ENCODE measurements at places on chromosomes 3 and 15.

DNA sequence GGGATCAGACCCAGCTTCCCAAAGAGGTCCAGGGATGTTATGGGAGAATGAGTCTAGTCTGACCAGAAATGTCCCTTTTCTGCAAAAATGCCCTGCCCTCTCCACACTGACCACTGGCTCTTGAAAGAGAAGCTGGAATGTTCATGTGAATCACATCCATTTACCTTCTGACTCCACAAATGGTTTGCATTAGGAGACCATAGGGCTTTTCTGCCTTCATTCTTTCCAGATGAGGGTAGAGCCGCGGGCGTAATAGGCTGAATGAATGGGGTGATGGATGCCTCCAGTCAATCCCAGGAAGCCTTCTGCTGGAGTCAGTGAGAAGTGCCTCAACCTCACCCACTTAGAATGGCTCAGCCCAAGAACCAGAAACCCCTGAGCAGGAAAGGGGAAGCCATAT is 47.2 kb upstream of the IREB2 start:
- no peak for DNase-seq

DNA sequence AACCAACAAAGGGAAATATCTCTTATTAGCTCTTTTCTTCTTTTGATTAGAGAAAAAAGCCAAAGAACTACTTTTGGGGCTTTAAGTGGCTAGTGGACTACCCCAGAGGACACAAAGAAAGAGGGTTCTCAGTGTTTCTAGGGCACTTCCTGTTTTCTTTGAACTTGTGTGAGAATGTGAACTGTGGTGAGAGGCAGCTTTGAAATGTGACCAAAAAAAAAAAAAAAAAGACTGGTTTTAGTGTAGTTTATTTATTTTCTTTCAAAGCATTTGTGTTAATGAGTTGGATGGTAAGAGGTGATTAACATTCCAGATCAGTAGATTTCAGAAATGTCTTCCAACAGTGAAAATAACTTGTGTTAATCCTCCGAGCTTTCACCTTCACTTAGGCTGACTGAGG is 32.4 kb downstream of the SELENOT start:
- no peak for DNase-seq

DNA sequence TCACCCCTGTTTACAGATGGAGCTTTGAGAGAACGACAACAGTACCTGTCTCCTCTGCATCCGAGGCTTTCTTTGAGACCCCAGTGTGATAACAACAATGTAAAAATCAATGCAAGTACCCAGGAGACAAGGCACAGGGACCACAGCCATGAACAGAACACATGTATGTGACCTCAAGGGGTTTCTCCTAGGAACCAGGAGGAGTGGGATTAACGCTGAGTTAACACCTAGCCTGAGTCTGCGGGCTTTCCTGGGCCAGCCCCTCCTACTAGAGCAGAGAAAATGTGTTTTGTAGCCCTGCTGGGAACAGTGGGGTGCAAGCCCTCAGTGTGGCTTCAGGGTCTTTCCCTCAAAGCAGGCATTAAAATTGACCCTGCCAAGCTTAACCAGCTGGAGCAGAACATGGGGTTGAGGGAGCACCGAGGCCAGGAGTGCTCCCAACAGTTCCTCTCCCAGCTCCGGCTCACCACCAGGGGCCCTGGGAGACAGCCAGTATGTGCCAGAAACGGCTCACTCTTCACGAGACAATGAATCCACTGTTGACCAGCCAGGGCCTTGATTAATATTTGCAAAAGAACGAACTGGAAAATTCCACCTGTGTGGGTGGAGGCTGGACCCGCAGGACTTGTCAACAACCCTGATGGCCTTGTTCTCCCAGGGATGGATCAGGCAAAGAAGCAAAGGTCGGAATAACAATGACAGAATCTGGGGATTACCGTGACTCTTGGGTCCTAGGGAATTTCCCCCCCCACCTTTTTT is 3.6 kb downstream of the CHDH start:
- no peak for DNase-seq

- DNase-seq, result no peak
These were observed 35.5 kb downstream of the UBE2E2 start for GRCh38 chr3:23238578-23238977.

- DNase-seq, result no peak
These were observed 13.1 kb downstream of the DNAAF4 start for GRCh38 chr15:55494931-55495330.

DNA sequence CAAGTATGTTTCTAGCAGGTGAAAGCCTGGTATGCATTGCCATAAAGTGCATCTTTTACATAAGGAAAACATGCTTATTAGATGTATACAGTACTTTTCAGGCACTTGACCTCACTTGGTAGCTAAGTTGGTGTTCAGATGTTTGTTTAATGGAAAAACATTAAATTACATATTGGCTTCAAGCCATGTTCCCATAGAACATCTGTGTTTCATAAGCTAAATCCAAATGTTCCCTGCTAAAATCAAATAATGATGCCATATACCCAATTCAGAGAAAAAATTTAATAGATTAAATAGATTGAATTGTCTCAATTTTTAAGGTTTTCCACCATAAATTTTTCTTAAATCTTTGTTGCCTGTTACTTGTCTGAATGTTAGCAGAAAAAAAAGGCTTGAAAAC is 19.1 kb upstream of the RPL22L1 start:
- no peak for DNase-seq

GRCh38 chr3:183911763-183912506 is 27.3 kb upstream of the PARL start:
- DNase-seq, result no peak
